ENCODE measurements at places on chromosomes 2 and 18. TPM values are rescaled to one million over a fixed set of nuclear protein-coding genes. Genes with fewer than 3 reads are reported as not detected.

The CDH19 gene
- 1.1 TPM for polyA plus RNA-seq

GRCh38 chr18:48899558-48900174 lies 51.1 kb downstream of the SMAD7 start:
- DNase-seq = no peak

The TMEM17 gene
- polyA plus RNA-seq = 6.5 TPM

- no peak for DNase-seq
Observed at GRCh38 chr2:218799990-218800389, 18.0 kb downstream of the CYP27A1 start.

GRCh38 chr2:178450524-178450773 lies 526 bp downstream of the PRKRA start:
- DNase-seq = no peak

DNA sequence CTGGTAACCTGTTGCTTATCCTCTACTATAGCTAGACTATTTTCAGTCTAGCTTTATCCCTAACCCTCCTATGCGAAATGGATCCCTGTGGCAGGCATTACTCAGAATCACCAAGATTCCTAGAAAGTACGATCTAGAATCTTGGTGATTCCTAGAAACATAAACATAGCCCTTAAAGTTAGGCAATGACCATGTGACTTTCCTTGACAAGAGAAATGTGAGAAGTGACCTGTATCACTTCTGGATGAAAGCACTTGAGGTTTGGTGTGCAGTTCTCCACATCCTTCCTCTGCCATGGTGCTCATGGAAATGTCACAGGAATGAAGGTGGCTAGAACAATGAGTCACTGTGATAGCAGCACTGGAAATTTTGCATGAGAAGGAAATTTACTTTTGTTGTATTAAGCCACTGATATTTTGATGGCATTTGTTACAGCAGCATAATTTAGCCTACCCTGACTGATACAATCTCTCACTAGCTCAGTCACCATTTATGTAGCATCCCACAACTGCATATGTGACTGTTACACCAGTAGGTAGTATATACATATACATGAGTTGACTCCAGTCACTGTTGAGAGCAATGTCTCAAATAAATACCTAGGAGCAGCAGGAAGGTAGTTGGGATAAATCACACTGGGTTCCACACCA lies 68.3 kb upstream of the MAPRE2 start:
- no peak for DNase-seq

DNA sequence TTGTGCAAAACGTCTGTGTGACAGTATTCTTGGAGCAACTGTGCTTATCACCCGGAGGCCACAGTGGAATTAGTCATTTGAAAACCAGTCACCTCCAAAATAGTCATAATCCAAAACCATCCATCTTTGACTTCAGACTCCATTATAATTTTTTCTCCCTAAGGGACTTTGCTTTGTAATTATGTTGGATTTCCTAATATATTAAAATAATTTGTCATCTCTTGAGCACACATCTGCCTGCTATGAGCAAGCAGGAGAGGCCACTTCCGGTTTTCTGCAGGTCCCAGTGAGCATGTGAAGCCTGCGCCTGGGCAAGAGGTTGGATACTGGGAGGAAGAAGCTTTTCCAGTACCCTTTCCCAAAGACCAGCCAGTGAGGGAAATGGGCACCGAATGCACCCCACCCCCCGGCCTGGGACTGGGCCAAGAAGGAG lies 57.7 kb downstream of the ODC1 start:
- DNase-seq = no peak

DNA sequence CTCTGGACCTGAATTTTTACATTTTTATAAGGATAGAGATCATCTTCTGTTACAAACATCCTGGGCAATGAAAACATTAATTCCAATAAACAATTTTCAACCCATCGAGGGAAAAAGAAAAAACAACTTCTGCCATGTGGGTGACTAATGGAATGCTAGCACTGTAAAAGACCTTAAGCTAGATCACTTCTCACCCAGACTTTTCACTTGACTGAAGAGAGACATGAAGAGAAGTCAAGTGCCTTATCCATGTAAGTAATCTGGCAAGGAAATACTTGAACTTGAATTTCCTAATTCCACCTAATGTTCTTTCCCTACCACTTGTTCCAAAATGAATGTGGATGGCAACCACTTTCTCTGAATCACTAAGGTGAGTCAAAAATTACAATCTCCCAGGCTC lies 98.3 kb upstream of the ACVR1C start:
- no peak for DNase-seq

The EGR4 gene
- polyA plus RNA-seq = not detected

GRCh38 chr2:45839508-45840251 lies 188.2 kb downstream of the PRKCE start:
- DNase-seq = no peak

DNA sequence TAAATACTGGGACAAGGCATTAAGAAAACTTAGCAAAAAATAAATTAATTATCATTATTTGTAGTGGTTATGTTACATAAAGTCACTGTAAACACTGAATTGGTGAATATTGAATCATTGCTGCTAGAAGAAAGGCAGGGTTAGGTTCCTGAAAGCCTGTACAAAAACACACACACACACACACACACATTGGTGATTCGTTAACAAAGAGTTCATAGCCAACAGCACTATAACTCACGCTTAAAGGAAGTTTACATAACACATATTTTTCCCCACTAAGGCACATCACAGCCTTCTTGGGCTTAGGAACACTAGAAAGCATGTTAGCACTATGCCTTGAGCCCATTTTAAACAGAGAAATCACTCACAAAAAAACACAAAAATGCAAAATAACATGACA lies 690.0 kb upstream of the PIK3C3 start:
- no peak for DNase-seq

The RAB27B gene
- polyA plus RNA-seq = 6.2 TPM

GRCh38 chr2:190947711-190948251 lies 66.2 kb downstream of the STAT1 start:
- no peak for DNase-seq

GRCh38 chr2:230947908-230948365 lies 22.9 kb upstream of the GPR55 start:
- DNase-seq = no peak

DNA sequence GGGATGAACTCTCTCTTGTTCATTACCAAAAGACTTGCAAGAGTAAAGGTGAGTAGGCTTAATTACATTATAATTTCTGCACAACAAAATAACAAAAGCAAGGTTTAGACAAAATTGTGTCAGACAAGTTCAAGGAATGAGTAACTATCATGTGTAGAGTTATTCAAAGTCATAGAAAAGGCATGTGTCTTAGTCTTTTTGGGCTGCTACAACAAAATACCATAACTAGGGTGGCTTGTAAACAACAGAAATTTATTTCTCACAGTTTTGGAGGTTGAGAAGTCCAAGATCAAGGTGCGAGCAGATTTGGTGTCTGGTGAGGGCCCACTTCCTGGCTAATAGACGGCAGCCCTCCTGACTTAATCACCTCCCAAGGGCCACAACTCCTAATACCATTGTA lies 37.6 kb downstream of the IL1R2 start:
- no peak for DNase-seq

DNA sequence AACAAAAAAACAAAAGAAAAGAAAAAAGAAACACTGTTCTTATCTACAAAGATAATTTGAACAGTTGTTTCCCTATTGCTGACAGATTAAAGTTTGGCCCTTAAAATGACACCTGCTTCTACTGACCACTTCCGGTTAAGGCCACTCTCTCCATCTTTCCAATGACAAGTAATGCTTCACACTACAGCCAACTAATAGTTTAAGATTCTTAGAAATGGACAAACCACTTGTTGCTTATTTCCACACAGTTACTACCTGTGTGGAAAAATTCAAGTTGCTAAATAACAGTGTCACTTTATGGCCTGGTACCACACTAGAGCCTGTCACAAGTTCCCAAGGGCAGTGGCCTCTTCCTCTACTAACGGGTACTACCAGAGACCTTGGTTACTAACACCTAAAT lies 2.4 kb downstream of the TMEM185B start:
- DNase-seq = no peak

The FTCDNL1 gene
- polyA plus RNA-seq = 0.11 TPM

The DNER gene
- 71.5 TPM for polyA plus RNA-seq

DNA sequence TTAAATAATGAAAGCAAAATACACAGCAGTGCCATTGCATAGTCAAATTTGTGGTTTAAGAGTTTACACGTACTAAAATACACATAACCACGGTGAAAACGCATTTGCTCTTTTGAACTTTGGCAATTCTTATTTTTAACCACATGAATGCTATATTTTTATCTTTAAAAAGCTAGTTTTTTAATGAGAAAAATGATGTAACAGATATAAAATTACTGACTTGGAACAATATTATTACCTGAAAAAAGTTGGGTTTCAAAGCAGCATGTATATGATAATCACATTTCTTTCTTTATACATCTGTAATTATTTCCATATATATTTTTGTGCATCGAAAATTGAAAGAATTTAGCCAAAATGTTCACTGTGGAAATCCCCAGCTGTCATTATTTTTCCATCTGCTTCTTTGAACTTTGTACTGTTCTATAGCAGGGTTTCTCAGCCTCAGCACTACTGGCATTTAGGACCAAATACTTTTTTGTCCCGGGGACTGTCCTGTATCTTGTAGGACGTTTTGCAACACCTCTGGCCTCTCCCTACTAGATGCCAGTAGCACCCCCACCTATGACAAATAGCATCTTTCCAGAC lies 75.9 kb upstream of the CAB39 start:
- no peak for DNase-seq

DNA sequence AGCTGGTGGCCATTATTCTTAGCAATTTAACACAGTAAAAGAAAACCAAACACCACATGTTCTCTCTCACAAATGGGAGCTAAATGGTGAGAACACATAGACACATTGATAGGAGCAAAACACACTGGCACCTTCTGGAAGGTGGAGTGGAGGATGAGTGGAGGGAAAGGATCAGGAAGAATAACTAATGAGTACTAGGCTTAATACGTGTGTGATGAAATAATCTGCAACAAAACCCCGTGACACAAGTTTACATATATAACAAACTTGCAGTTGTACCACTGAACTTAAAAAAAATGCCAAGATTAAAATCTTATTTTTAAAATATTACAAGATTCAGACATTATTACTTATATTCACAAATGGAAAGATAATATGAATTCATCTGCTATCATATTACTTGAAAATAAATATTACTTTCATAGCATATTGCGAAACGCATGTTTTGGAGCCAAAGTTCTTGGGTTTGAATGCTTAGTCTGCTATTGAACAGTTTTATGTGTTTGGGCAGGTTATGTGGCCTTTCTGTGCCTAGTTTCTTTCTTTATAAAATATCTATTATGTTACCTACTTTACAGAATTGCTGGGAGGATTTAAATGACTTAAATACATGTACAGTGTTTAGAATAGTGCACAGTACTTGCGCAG lies 20.5 kb downstream of the ANKRD62 start:
- DNase-seq = no peak

GRCh38 chr2:3454802-3455201 lies 64.5 kb downstream of the ADI1 start:
- DNase-seq = no peak

DNA sequence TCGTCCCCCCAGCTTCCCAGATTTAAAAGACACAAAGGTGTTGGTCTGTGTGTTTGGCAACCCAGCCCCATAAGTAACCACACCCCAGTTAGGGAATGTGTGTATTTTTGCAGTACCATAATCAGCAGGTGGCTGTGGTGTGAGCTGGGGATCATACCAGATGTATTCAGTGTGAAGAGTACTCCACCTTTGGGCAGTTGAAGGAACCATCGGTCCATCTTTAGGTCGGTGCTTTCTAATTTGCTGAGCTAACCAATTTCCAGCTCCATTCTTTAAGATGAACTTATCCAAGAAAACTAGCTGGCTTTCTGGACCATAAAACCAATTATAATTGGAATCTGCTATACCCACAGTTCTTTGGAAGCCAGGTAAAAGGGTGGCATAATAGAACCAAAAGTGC lies 3.2 kb downstream of the DSEL start:
- DNase-seq = no peak

The SH3RF3 gene
- polyA plus RNA-seq = 5.4 TPM

DNA sequence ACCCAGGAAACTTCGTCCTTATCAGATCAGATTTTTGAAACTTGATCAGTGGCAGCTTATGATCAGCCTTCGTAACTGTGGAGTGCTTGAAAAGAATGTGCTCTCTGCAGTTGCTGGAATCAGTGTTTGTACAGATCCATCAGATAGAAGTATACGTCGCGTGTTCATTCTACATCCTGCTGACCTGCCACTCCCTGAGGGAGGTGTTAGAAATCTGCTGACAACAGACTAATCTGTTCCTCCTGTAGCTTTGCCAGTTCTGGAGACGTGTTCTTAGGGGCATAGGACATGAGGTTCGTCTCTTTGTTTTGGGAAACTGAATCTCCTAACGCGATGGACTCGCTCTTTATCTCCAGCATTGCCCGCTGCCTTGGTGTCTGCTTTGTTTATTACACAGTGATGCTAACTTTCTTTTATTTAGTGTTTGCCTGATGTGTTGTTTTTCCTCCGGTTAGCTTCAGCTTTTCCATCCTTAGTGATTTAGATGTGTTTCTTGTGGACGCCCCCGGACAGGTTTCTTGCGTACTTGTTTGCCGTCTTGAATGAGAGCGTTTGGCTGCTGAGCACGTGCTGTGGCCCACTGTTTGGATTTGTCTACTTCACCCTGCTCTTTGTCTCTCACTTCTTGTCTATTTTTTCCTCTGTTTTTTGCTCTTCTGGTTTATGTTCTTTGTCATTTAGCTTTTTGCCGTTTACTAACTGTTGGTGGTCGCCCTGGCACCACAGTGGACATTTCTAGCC lies 17.4 kb upstream of the GAL3ST2 start:
- DNase-seq = no peak

GRCh38 chr18:59459369-59460071 lies 100.5 kb upstream of the LMAN1 start:
- peak; percentile 20 for DNase-seq

The LIMS4 gene
- 0.46 TPM for polyA plus RNA-seq

DNA sequence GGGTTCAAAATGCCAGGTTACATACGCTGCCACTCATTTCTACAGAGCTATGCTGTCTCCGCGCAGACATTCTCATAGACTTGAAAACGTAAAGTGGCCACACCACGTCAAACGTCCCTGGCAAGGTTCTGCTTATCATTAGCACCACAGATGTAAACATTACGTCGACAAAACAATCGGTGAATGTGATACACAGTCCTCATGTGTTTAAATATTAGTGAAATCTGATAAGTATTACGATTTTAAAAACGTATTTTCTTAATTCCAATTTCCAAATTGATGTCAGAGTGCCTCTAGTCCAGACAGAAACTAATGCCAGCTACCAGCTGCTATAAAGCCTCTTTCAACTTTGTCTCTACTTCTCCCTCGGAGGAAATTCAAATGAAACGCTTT lies 1.2 kb downstream of the STK17B start:
- DNase-seq = no peak
